ENCODE measurements at places on chromosomes 12 and 14.

- no peak for DNase-seq
Measured at GRCh38 chr14:31159682-31160296, 47.8 kb downstream of the HECTD1 start.

DNA sequence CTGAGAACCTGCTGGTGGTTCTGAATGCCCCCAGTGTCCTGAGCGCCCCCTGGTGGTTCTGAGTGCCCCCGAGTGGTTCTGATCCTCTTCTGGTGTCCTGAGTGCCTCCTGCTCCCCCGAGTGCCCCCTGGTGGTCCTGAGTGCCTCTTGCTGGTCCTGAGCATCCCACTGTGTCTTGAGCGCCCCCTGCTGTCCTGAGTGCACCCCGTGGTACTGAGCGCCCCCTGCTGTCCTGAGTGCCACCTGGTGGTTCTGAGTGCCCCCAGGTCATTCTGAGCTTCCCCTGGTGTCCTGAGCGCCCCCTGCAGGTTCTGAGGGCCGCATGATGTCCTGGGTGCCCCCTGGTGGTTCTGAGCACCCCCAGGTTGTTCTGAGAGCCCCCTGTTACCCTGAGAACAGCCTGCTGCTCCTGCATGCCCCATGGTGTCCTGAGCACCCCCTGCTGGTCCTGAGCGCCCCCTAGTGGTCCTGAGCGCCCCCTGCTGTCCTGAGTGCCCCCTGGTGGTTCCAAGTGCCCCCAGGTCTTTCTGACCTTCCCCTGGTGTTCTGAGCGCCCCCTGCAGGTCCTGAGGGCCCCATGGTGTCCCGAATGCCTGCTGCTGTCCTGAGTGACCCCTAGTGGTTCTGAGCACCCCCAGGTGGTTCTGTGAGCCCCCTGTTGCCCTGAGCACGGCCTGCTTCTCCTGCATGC, 1165.4 kb downstream of the TMEM121 start:
- no peak for DNase-seq

- DNase-seq: no peak
Measured at GRCh38 chr12:93125126-93125525, 196.0 kb upstream of the EEA1 start.

- no peak for DNase-seq
Measured at GRCh38 chr12:111437816-111438454, 32.2 kb downstream of the SH2B3 start.
